ENCODE measurements at places on chromosomes 11 and 22. TPM values are rescaled to one million over a fixed set of nuclear protein-coding genes. Genes with fewer than 3 reads are reported as not detected.

The APBB1 gene
- 41.3 TPM for total RNA-seq

The KIRREL3 gene
- total RNA-seq: not detected

The TMEM126B gene
- total RNA-seq: 43.1 TPM

The GALNT18 gene
- 35.1 TPM for total RNA-seq

The HEPN1 gene
- not detected for total RNA-seq

The NEFH gene
- 0.46 TPM for total RNA-seq

The PTPMT1 gene
- total RNA-seq: 58.9 TPM
